ENCODE measurements at places on chromosomes 3 and 15. TPM values are rescaled to one million over a fixed set of nuclear protein-coding genes. Genes with fewer than 3 reads are reported as not detected.

Gene MORC1
- not detected for total RNA-seq

Gene WNT7A
- total RNA-seq, result 7.9 TPM

Gene MYH15
- under 0.01 TPM for total RNA-seq

Gene SIDT1
- 1.3 TPM for total RNA-seq

- peak; percentile 44 for DNase-seq
Measured at GRCh38 chr15:48177383-48177765, 721 bp downstream of the MYEF2 start.

GRCh38 chr3:103906304-103906703, 1460.4 kb upstream of the ALCAM start:
- DNase-seq, result no peak

DNA sequence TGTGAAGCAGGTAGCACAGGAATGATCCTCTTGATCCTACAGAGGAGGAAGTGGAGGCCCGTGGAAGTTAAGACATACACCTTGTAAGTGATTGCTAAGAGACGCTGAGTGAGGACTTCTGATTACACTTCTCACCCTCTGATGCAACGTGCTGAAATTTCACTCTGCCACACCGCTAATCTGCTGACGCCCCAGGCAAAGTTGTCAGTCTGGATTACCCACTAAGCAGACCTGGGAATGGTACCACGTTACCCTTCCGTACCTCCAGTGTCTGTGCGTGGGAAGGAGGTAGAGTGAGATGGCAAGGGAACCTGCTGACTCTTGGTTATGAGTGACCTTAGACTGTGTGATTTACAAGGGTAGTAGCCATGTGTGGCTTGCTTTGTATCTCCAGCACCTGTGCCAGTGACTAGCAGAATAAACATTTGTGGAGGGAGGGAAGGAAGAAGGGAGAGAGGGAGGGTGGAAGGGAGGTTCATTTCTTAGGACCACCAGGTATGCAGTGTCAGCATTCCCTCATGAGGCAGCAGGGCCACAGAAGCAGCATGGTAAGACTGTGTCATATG, 115.0 kb downstream of the ALDH1A2 start:
- peak; percentile 75 for DNase-seq

GRCh38 chr3:3665961-3666640, 133.1 kb upstream of the LRRN1 start:
- peak; percentile 17 for DNase-seq

DNA sequence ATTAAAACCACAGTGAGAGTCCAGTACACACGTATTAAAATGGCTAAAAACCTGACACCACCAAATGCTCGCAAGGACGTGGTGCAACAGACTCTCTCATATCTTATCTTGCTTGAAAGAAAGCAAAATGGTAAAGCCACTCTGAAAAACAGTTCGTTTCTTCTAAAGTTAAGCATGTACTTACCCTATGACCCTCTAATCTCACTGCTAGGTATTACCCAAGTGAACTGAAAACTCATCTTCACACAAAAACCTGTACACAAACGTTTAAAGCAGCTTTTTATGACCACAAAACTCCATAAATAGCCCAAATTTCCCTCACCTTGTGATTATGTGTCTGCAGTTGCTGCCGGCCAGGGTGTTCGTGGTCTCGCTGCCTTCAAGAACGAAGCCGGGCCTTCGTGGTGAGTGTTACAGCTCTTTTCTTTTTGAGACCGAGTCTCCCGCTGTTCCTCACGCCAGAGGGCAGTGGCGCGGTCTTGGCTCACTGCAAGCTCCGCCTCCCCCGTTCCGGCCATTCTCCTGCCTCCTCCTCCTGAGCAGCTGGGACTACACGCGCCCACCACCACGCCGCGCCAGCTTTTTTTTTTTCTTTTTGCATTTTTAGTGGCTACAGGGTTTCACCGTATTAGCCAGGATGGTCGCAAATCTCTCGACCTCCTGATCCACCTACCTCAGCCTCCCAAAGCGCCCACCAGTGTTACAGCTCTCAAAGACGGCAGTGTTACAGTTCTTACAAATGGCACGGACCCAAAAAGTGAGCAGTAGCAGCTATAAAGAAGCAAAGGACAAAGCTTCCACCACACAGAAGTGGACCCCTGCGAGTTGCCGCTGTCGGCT, 165.4 kb downstream of the TJP1 start:
- no peak for DNase-seq

Measured in bronchial epithelial cell (primary cell).